ENCODE measurements at places on chromosomes 7 and 10. TPM values are rescaled to one million over a fixed set of nuclear protein-coding genes. Genes with fewer than 3 reads are reported as not detected.

- H3K4me1 ChIP-seq: peaks cover 8% of the 10 kb centered on the region
- H3K4me3 ChIP-seq: no peak overlapping the region
- no peaks in the 10 kb centered on the region for H3K27me3 ChIP-seq
- H3K27ac ChIP-seq: no peak overlapping the region
- H3K36me3 ChIP-seq: no peaks in the 10 kb centered on the region
These were observed 4.2 kb downstream of the LRRC27 start for GRCh38 chr10:132336064-132336746.

- H3K36me3 ChIP-seq: peaks cover 21% of the 10 kb centered on the region
- H3K4me1 ChIP-seq: peaks cover 49% of the 10 kb centered on the region
- H3K27ac ChIP-seq: peak overlapping the region; percentile 85
- no peaks in the 10 kb centered on the region for H3K27me3 ChIP-seq
These were observed 4.8 kb downstream of the STRIP2 start for GRCh38 chr7:129438839-129439651.

SPDYE1 gene
- not detected for total RNA-seq

- no peak overlapping the region for H3K27ac ChIP-seq
- no peaks in the 10 kb centered on the region for H3K27me3 ChIP-seq
- no peak for DNase-seq
- no peak overlapping the region for H3K4me3 ChIP-seq
- no peaks in the 10 kb centered on the region for H3K4me1 ChIP-seq
These were observed 616.3 kb upstream of the IGFBP3 start for GRCh38 chr7:46537191-46537905.

- H3K27me3 ChIP-seq: no peaks in the 10 kb centered on the region
- H3K4me1 ChIP-seq: peaks cover 23% of the 10 kb centered on the region
These were observed 14.0 kb downstream of the ITPRIP start for GRCh38 chr10:104324221-104324686.

DNA sequence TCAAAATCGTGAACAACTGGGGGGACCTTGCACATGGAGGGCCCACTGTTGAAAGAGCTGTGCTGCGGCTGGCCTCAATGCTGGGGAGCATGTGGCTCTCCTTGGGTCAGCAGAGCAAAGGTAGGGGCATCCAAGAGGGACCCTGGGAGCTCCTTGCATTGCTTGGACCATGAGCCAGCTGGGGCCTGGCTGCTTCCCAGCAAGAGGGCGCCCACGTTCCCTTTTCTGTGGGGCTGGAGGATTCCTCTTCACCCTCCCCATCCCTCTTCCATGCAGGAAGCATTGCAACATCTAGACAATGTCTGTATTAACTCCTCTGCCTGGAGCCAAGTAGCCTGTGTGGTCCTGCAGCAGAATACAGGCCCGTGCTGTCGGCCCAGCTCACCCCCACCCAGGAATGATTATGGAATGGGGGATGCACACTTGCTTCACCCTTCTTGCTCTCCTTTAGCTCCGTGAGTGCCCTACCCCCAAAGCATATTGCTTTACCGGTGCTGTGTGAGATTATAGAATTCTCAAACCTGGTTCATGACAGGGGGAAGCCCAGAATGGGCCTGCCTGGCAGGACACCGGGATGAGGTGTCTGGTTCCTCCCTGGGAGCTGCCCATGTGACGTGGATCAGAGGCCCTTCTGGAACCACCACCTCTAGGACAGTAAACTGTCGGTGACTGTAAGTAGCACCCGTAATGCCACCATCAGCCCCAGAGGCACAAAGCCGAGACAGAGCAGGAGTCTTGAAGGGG is 61.9 kb downstream of the SYPL1 start:
- 0 out of 2 replicates have a peak, but pooled peaks cover 7% of the 10 kb centered on the region for H3K27me3 ChIP-seq
- H3K4me3 ChIP-seq: no peak overlapping the region
- H3K4me1 ChIP-seq: no peaks in the 10 kb centered on the region
- peak; percentile 32 for DNase-seq

Data from PC-9 (cell line).